ENCODE measurements at places on chromosomes 1 and 21. TPM values are rescaled to one million over a fixed set of nuclear protein-coding genes. Genes with fewer than 3 reads are reported as not detected.

DNA sequence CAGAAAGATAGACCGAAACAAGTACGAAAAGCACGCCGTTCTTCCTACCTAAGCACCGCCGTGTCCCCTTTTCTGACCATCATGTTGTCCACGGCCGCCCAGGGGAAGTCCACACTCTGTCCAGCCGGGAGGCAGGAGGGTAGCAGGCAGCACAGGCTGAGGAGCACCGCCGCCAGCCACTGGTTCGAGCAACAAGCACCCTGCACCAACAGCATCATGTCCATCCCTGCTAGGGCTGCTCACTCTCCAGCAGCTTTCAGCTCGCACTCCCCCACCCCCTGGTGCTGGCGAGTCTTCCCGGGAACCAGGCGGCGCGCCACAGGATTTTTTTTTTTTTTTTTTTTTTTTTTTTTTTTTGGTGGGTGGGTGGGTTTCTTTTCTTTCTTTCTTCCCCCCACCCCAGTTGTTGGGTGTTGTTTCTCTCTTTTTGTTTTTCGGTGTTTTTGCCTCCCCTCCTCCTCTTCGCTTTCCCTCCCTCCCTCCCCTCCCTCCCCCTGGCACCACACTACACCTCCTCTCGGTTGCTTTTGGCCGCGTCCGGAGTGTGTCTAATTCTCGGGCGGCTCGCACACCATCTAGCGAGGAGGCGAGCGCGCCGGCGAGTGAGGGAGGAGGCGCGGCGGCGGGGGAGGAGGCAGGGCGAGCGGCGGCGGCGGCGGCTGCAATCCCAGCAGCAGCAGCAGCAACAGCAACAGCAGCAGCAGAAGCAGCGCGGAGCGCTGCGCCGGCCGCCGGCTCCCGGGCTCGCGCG is at the start of gene NEGR1:
Gene NEGR1 (minus strand): TSS at position 269 of the 751 bp plus-strand sequence.
- DNase-seq, result peak; percentile 95
- H3K27ac ChIP-seq, result peak within 1 kb of the TSS; percentile 87
- H3K4me3 ChIP-seq, result peak within 1 kb of the TSS; percentile 37
- H3K4me1 ChIP-seq, result no peaks in the 10 kb centered on the region
- no peaks in the 10 kb centered on the region for H3K36me3 ChIP-seq

SKI gene
- total RNA-seq, result 114 TPM

DNA sequence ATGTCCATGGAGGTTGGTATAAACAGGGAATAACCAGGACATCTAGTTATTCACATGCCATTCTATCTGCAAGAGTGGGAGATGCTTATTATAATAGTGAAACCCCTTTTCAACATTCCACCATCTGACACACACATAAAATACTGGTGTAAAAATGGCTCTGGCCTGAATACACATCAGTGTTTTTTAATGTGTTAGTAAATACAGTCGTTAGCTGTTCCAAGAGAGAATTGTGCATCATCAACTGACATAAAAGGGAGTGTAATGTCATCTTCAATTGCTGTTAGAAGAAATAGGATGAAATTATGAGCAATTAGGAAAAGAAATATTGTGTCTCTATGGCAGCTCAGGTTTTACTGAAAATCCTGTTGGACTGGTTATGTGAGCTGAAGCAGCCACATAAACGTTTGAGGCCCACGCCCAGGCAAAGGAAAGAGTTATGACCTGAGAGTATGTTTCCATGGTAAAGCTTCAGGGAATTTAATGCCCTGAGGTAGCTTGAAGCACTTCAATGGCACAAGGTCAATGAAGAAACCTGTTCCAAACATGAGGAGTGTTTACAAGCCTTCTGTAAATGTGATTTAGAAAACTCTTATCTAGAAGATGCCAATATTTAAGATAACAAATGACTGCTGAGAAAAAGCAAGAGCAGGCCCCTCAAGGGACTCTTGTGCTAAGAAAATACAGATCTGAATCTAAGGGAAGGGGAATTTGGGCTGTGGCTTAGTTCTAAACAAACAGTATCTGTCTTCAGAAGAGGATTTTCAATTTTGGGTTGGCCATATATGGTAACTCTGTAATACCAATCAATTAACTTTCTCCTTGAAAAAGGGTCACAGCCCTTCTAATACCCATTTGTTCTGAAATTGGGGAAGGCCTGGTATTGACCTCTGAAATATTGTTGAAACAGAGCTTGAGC is 384.3 kb downstream of the SEC16B start:
- H3K36me3 ChIP-seq, result no peaks in the 10 kb centered on the region
- no peaks in the 10 kb centered on the region for H3K27me3 ChIP-seq
- no peaks in the 10 kb centered on the region for H3K4me1 ChIP-seq
- no peak for DNase-seq
- H3K27ac ChIP-seq, result no peak overlapping the region

DNA sequence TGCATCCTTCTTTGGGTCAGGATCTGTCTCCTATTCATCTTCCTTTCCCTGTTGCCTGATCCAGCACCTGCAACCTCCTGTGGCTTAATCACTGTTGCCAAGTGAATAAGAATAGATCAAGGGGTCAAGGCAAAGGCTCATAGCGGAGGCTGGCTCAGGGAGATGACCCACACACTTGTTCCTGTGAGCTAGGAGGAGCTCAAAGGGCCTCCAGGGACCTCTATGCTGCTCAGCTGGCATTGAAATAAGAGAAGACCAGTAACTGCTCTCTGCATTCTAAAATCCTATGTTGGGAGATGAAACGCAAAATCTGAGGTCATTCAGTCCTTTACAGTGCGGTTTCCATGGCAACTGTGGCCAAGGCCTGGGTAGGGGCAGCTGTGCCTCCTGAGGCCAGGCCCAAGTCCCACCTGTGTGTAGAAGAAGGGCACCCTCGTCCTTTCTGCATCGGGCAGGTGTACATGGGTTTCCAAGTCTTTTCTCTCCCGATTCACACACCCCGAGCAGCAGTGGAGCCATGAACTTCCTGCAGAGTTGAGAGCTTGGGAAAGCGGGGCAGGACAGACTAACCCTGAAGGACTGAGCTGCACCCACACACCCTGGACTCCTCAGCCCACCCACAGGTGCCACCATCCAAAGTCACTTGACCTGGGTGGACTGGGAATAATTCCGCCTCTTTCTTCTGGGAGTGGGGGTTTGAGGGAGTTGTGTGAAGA is 27.8 kb upstream of the STUM start:
- no peaks in the 10 kb centered on the region for H3K4me1 ChIP-seq
- DNase-seq, result no peak
- no peak overlapping the region for H3K4me3 ChIP-seq
- H3K27ac ChIP-seq, result no peak overlapping the region

SPRR2A gene
- total RNA-seq, result not detected

DNA sequence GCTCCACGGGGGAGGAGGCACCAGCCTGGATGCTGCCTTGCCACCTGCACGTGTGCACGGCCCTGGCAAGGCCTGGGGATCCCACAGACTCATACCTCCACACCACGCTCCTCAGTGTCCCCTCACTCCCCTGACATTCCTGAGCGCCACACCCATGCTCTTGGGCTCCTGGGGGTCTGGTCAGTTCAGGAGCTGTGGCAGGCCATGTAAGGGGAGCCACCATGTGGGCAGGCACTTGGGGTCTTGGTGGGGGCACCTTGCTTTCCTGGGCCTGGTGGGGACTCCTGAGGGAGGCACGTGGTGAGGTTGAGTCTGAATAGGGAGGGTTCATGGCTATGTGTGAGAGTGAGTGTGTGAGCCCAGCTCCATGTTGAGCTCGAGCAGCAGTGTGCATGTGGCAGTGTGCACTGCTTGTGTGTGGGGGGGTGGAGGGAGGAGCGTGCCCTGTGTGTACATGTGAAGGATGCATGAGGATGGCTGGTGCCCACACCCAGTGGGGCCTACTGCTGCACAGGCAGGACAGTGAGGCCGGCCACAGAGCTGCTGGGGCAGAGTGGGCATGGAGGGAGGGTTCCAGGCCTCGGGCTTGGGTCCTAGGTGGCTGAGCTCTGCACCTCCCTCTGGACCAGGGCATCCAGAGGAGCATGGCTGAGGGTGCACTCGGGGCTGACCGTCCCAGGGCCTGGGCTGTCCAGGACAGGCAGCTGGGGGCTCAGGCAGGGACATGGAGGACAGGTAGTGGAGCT is 1.6 kb downstream of the GJC2 start:
- H3K27ac ChIP-seq, result no peak overlapping the region
- no peak overlapping the region for H3K4me3 ChIP-seq
- no peaks in the 10 kb centered on the region for H3K4me1 ChIP-seq
- no peaks in the 10 kb centered on the region for H3K36me3 ChIP-seq

DNA sequence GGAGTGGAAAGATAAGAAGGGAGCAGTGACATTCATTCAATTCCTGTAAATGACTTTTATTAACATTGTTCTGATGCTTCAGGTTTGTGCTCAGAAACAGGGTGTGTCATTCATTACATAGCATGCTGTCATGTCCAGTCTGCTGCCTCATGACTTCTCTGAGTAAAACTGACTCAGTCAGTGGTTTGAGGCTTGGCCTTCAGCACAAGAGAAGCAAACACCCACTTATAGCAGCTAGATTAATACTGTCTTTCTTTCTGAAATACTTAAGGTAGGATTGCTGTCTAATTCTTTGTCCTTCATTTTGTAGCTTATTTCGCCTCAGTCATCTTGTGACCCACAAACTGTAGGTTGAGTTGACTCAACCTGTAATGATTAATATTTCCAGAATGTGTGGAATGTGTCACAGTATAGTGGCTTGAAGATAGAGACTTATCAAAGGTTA is 32.9 kb downstream of the RASAL2 start:
- no peaks in the 10 kb centered on the region for H3K36me3 ChIP-seq
- DNase-seq, result no peak
- no peaks in the 10 kb centered on the region for H3K27me3 ChIP-seq
- no peak overlapping the region for H3K27ac ChIP-seq
- H3K4me1 ChIP-seq, result peaks cover 4% of the 10 kb centered on the region

DNA sequence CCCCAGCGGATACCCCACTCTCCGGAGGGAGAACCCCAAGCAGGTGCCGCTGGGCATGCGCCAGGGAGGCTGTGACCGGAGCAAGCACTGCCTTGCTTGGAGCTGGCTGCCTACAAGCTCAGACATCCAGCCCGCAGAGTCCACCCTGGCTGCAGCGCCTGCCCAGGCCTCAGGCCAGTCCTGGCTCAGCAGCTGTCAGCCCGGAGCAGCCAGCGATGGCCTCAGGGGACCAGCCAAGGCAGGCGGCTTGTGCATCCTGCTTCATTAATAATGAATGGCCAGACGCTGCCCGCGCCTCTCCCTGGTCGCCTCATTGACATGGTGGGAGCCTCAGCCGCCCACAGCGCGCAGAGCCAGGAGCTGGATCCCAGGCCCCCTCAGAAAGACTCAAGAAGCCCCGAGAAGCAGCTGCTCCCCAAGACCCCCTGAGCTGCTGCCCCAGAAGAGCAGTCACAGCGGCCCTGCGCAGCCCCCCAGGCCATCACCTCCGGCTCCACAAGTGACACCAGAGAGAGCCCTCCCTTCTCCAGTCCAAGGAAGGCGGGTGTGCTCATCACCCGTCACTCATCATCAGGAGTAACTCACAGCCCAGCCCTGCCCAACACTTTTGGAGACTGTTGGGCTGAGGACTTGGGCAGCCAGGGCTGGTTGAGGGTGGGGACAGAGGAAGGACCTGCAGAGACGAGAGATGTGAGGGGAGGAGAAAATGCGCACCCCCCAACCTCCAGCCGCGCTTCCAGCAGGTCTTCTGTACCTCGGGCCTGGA is 19.6 kb downstream of the KCNAB2 start:
- H3K27me3 ChIP-seq, result no peaks in the 10 kb centered on the region
- H3K4me3 ChIP-seq, result no peak overlapping the region
- no peaks in the 10 kb centered on the region for H3K36me3 ChIP-seq
- H3K4me1 ChIP-seq, result no peaks in the 10 kb centered on the region

DNA sequence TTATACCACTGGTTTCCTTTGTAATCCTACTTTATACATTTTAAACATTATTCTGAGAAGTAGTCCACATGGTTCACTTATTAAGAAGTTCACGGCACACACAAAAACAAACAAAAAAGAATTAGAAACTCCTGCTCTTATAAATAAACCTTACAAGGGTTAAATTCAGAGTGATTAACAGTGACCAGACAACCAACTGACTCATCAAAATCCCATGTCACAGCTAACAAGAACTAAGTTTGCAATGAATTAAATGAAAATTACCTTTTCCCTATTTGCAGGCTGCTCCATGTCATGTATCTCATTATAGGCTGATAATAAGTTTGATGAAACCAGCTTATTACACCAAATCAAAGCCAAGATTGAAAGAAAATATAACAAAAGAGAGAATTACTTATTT is 77.5 kb downstream of the PUM1 start:
- no peak overlapping the region for H3K4me3 ChIP-seq
- no peak overlapping the region for H3K27ac ChIP-seq
- H3K4me1 ChIP-seq, result no peaks in the 10 kb centered on the region
- H3K27me3 ChIP-seq, result no peaks in the 10 kb centered on the region
- DNase-seq, result no peak

DNA sequence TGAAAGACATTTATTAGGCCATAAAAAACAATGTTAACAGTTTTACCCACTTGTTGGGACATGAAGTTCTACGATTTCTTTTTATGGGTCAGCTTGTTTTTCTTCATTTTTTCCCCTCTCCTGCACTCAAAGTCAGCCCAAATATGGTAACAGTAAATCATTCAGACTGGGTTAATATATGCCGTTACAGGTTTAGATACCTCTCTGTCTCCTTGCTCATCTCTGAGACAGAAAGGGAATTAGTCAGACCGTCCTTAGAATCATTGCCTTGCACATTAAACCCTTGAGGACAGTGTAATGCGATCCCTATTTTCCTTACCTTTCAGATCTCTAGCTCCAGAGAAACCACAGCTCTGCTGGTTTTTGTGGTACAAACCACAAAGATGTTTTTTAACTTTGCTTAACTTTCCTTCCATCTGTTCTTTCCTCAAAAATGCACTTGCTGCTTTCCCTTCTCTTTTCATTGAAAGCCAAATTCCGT is 613.3 kb downstream of the PLPP3 start:
- H3K36me3 ChIP-seq, result no peaks in the 10 kb centered on the region
- DNase-seq, result no peak
- no peak overlapping the region for H3K4me3 ChIP-seq
- no peaks in the 10 kb centered on the region for H3K27me3 ChIP-seq

GRCh38 chr1:246690100-246690499 is 34.1 kb upstream of the SCCPDH start:
- no peaks in the 10 kb centered on the region for H3K36me3 ChIP-seq
- H3K27me3 ChIP-seq, result no peaks in the 10 kb centered on the region
- no peak overlapping the region for H3K27ac ChIP-seq
- no peak overlapping the region for H3K4me3 ChIP-seq
- DNase-seq, result no peak

POLR3GL gene
- 26.4 TPM for total RNA-seq

PTAFR gene
- total RNA-seq, result 8.8 TPM

- peak overlapping the region; percentile 79 for H3K27ac ChIP-seq
- H3K4me1 ChIP-seq, result no peaks in the 10 kb centered on the region
- H3K4me3 ChIP-seq, result peak overlapping the region; percentile 61
- no peaks in the 10 kb centered on the region for H3K36me3 ChIP-seq
- H3K27me3 ChIP-seq, result no peaks in the 10 kb centered on the region
Measured at GRCh38 chr1:161131523-161132409, 701 bp downstream of the DEDD start.

NHLH1 gene
- total RNA-seq, result 0.13 TPM

Measured in aorta (tissue), 5 donors.